ENCODE measurements at places on chromosomes 5 and 9.

GRCh38 chr9:95182854-95183563 is 134.5 kb downstream of the FANCC start:
- no peak for DNase-seq

GRCh38 chr5:120528609-120529008 is 64.5 kb downstream of the PRR16 start:
- no peak for DNase-seq

DNA sequence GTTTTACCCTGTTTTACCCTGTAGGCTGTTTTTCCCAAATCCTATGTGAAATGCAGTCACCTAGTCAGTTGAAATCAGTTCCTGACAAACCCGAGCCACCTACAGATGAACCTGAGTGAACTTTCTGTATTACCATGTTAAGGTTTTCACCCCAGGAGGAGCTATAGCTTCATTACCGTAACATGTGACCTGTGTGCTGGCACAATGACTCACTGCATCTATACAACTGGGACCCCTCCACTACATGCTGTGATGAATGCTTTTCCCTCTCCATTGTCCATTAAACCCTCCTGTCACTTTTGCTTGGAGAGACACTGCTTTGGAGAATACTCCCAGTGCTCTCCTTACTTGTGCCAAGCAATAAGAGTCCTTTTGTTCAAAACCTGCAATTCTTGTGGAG is 1974.8 kb downstream of the EFNA5 start:
- no peak for DNase-seq

- DNase-seq: no peak
These were observed 23.5 kb downstream of the FAM163B start for GRCh38 chr9:133585481-133586351.

- DNase-seq: no peak
These were observed 184.5 kb downstream of the FBN2 start for GRCh38 chr5:128353441-128354107.

- no peak for DNase-seq
These were observed 668.6 kb downstream of the EFNA5 start for GRCh38 chr5:107002115-107002514.

DNA sequence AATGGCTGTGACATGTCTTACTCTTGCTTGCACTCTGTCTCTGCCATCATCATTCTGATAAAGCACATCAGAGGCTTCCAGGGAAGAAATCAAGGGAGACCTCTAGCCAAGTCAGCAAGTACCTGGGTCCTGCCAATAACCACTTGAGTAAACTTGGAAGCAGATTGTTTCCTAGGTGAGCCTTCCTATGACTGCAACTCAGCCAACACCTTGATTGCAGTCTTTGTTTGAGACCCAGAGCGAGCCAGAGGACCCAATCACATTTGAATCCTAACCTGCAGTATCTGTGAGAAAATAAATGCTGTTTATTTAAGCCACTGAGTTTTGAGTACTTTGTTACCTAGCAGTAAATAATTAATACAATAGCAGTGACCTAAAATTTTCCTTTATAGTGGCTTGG is 356.8 kb upstream of the CHD1 start:
- DNase-seq: no peak

DNA sequence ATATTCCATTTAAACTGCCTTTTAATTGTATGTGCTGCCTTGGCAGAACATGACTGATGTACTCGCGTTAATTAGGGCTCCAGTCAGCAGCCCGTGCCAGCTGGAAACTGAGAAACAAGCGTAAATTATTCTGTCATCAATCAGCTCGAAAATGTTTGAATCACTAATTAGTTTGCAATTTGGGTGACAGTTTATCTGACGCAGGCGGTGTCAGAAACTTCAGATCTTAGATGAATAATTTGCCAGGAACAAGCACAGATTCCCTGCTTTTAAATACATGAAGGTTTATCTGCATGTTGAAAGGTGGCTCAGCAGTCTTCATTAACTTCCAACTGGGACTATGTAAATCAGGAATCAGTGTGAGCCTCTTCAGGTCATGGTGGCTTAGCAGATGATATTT is 176.0 kb upstream of the TLE4 start:
- no peak for DNase-seq

GRCh38 chr5:35003018-35003957 is 44.5 kb downstream of the AGXT2 start:
- peak; percentile 41 for DNase-seq

GRCh38 chr5:171706736-171707441 is 78.7 kb upstream of the SMIM23 start:
- no peak for DNase-seq

- DNase-seq: no peak
These were observed 21.0 kb downstream of the DIAPH1 start for GRCh38 chr5:141597814-141598213.

GRCh38 chr9:206481-206880 is 8.2 kb upstream of the DOCK8 start:
- no peak for DNase-seq

DNA sequence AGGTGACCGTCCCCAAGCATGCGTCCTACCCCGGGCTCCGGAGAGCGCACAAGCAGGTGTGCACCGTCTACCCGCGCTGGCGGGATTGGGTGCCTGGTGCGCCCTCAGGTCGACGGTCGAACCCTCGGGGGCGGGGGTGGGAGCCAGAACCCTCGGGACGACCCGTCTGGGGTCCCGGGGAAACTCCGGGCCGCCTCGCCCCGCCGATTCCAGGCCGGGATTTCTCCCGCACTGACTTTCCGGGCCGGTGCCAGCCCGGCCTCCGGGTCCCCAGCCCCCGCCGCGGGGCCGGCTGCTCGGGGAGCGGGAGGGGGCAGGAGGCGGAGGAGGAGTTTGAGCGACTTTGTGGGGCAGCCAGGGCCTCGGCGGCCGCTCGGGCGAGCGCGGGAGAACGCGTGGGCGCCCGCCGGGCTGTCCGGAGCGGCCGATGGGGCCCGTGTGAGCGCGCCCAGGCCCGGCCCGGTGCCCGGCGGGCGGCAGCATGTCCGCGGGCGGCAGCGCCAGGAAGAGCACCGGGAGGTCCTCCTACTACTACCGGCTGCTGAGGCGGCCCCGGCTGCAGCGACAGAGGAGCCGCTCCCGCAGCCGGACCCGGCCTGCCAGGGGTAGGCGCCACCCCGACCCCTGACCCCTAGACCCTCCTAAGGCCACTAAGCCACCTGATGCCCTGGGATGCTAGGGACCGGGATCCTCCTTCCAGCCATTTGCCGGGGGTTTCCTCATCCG is at the start of gene DAB2IP:
DAB2IP (plus strand) TSS at position 340 of the 726 bp plus-strand sequence; CDS start at position 482, 142 bp downstream.
- peak; percentile 29 for DNase-seq

DNA sequence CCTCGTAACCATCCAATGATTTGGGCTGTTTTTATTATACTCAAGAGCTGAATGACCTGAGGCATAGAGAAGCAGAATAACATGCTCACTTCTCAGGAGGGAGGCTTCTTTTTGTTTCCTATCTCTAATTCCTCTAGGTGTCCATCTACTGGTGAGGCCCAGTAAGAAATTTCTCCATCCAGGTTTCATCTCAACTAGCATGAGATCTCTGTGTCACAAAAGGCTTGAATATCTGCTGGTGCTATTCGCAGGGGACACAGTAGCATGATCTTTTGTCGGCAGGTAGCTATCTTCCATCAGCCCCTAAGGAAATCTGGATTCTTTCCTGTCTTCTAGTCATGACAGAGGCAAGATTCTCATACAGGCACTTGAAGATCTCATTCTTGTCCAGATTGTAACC is 8.9 kb downstream of the IFNE start:
- DNase-seq: no peak

DNA sequence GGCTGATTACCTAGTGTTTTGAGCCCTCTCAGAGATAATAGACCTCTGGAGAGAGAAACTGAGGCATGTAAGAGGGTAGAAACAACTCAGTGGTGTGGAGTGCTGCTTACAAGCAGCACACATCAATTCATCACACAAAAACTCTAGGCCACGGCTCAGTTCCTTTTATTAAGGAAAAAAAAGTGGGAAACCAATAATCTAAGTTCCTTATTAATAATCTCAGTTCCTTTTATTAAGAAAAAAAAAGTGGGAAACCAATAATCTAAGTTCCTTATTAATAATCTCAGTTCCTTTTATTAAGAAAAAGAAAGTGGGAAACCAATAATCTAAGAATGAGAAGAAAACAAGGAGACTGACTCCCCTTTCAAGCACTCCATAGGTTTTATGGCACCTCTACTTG is 28.0 kb downstream of the TXNDC8 start:
- DNase-seq: no peak

- DNase-seq: no peak
These were observed 10.8 kb downstream of the TRIM32 start for GRCh38 chr9:116697887-116698286.

DNA sequence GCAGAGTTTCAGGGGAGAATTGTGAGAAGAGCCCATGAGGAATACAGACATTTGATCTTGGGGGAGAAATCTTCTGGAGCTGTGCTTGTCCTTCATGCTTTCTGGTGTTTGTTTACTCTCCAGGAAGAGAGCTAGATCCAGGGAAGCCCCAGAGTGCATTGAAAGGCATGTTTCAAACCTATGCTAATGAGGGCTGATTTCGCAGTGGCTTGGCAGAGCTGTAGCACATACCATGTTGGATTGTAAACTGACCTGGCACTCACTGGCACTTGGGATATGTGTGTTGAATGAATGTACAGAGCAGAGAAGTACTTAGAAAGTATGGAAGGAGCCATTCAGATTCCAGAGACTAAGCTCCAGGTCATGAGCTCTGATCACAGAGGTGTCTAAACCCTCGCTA is 30.9 kb downstream of the TNFSF8 start:
- DNase-seq: no peak

GRCh38 chr5:54539001-54539400 is 21.4 kb downstream of the SNX18 start:
- DNase-seq: no peak

- DNase-seq: no peak
These were observed 25.8 kb upstream of the F2R start for GRCh38 chr5:76690037-76690679.

DNA sequence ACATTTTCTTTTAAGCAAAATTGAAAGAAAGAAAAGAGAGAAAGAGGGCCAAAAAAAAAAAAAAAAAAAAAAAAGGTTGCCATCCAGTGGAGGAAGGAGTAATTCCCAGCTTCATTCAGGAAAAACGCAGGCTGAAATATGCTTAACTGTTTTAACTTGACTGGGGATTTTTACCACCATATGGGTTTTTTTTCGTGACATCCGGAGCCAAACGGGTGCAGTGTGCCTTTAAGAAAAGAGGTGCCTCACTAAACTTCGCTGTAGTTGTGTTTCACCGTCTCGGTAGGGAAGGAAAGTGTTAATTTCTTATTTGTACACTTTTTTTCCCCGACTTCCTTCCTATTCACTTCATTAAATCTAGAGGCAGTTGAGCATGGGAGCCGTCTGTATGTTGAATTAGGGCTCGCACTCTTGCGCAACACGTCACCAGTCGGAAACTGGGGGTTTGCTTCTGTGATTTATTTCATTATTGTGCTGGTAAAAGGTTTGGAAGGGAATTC is 143.0 kb downstream of the SMARCA2 start:
- no peak for DNase-seq

- no peak for DNase-seq
These were observed 75.1 kb downstream of the CTSL start for GRCh38 chr9:87801013-87801412.

- no peak for DNase-seq
These were observed 2.1 kb upstream of the ZFR start for GRCh38 chr5:32446630-32447029.

GRCh38 chr5:123215929-123216702 is 127.1 kb downstream of the PRDM6 start:
- DNase-seq: no peak

DNA sequence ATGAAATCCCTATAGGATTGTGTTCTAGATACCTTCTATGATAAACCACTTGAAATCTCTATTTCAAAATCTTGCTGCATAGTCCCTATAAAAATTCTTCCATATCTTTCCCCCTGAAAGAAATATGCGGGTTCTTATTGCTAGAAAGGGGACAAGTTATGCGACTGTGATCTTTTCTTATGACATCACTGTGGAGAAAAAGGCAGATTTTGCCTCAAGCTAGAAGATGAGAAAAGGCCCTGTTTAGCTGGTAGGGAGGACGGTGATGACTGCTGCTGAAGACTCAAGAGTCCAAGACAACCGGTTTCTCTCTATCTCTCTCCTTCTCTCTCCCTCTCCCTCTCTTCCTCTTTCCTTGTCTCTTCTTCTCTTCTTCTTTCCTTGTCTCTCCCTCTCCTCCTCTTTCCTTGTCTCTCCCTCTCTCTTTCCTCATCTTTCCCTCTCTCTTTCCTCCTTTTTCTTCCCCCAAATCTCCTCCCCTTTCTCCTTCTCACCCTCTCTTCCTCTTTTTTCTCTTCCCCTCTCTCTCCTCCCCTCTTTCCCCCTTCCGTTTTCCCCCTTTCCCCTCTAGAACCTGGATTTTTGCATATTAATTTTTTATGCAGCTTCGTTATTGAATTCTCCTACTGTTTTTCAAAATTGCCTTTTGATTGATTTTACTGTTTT is 5.3 kb downstream of the OR2S2 start:
- no peak for DNase-seq

DNA sequence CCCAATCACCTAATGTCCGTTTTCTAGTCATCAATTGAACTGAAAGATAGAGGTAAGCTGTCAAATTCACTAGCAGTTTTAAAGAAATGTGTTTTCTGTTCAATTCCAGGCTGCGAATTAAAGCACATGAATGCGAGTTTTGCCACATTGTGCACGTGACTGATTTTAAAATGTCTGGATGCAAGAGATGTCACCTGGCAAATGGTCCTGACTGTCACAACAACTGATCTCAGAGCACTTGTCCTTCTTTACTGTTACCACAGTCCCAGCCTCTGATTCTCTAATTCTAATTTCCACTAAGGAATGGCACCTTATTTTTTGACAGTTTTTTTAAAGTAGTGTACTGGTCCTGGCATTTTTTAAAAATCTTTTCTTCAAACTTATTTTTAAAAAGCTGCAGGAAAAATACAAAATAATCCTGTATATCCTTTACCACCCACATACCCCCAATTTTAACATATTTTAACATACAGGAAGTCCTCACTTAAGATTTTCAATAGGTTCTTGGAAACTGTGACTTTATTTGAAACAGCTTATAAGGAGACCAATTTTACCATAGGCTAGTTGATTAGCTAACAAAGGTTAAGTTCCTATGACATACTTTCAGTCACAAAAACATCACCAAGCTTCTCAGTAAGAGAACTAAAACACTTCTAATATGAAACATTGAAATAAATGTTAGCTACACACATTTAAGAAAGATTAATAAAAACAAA is 1364.3 kb downstream of the EFNA5 start:
- no peak for DNase-seq

DNA sequence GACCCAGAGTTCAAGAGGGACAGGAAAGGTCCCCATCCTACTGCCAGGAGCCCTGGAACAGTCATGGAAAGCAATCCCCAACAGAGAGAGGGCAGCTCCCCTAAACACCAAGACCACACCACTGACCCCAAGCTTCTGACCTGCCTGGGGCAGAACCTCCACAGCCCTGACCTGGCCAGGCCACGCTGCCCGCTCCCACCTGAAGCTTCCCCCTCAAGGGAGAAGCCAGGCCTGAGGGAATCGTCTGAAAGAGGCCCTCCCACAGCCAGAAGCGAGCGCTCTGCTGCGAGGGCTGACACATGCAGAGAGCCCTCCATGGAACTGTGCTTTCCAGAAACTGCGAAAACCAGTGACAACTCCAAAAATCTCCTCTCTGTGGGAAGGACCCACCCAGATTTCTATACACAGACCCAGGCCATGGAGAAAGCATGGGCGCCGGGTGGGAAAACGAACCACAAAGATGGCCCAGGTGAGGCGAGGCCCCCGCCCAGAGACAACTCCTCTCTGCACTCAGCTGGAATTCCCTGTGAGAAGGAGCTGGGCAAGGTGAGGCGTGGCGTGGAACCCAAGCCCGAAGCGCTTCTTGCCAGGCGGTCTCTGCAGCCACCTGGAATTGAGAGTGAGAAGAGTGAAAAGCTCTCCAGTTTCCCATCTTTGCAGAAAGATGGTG is 31.6 kb downstream of the CD180 start:
- DNase-seq: no peak
